ENCODE measurements at places on chromosomes 4 and X.

- DNase-seq, result no peak
Observed at GRCh38 chr4:167713756-167714155, 378.6 kb upstream of the ANXA10 start.

GRCh38 chr4:157204634-157205244, 15.8 kb upstream of the GRIA2 start:
- no peak for DNase-seq

DNA sequence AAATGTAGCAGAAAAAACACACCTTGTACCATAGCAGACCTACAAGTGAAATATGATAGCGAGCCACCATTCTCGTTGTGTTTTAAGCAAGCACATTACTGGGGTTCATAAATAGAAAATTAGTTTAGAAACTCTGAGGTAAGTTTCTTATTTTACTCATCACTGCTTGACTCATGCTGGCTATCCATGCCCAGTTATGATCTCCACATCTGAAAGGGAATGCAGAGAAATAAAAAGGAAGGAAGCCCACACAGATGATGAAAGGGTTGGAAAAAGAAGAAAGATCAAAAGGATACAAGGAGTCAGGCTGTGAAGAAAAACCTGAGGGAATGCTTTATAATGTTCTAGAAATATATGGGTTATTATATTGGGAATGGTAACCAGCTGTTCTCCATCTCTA, 54.5 kb downstream of the CAMK2D start:
- no peak for DNase-seq

DNA sequence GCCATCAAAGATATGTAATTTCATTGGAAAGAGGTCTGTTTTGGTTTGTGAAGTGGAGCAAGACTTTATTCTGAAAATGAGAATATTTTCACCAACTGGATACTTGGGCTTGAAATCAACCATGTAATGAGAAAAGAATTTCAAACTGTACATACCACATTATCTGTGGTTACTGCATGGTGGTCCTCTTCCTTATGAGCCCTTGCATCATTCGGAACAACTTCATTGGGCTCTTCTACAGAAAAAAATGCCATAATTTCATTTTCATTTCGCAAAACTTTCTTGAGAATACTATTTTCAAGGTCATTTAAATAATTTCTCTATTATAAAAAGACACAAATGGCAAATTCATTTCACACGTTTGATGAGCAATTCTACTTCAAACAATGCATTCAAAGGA, 148.6 kb upstream of the RPS6KA6 start:
- no peak for DNase-seq

- no peak for DNase-seq
Observed at GRCh38 chr4:115090483-115091075, 22.8 kb downstream of the NDST4 start.

DNA sequence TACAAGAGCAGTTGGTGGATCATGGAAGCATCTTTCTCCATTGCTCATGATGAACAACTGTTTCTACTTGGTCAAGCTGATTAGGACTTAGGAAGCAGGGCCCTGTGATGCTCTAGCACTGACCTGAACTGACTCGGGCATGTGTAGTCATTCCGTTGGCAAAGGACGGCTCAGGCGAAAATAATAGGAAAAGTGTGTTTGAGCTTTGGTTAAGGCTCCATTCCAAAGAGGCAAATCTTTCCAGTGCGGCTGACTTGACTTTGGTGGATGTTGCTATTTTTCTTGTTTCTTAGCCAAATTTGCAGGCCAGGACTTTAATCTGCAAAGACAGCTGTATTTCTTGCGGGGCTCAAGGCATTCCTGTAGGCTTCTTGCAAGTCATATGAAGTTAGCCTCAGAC, 39.5 kb downstream of the ZNF518B start:
- DNase-seq, result no peak

DNA sequence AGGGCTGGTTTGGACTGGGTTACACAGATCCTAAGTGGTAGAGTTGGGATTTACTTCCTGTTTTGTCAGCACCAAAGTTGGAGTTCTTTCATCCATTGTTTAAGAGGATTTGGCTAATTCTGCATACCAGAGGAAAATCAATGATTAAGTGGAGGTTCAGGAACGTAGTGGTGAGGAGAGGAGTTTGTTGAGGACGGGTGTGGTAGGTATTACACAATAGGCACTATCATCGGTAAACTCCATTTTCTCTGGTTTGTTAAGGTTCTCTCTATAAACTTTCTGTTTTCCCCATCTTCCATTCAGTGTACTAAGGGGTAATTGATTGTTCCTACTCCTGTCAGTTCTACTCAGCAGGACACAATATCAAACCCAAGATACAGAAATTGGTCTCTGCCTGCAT, 107.5 kb upstream of the VCX2 start:
- no peak for DNase-seq

GRCh38 chr4:77092975-77093374, 17.2 kb upstream of the CCNI start:
- no peak for DNase-seq

DNA sequence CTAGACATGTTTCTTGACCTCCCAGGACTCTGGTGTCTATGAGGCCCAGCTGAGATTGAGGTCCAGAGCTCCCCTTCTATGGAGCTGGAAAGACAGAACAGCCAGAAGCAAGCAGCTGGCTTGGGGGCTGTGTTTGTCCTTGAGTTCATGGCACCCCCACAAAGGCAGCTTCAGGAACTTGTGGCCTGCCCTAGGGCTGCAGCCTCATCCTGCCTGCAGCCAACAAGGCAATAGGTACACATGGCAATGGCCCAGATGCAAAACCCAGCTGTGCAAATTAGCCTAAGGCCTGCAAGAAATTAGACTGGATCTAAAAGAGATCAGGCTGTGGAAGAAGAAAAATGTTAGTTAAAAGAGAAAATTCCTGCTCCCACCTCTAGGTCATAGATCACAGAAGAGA, 131.7 kb upstream of the NALF2 start:
- DNase-seq, result no peak

DNA sequence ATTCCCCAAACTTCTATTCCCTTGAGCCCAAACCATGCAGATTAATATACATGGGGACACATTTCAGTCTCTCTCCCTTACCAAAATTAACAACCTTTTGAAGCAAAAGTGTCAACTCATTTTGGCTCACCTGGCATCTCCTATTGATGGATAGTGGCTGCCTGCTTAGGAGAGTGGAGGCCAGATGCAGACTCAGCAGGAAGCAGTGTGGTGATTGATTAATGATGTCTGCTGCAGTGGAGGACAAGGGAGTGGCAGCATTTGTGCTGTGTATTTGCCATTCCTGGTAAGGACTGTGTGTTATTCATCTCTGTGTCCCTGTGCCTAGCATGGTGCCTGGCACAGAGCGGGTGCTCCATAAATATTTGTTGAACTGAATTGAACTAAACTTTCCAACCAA, 590.1 kb downstream of the RAB28 start:
- DNase-seq, result no peak

DNA sequence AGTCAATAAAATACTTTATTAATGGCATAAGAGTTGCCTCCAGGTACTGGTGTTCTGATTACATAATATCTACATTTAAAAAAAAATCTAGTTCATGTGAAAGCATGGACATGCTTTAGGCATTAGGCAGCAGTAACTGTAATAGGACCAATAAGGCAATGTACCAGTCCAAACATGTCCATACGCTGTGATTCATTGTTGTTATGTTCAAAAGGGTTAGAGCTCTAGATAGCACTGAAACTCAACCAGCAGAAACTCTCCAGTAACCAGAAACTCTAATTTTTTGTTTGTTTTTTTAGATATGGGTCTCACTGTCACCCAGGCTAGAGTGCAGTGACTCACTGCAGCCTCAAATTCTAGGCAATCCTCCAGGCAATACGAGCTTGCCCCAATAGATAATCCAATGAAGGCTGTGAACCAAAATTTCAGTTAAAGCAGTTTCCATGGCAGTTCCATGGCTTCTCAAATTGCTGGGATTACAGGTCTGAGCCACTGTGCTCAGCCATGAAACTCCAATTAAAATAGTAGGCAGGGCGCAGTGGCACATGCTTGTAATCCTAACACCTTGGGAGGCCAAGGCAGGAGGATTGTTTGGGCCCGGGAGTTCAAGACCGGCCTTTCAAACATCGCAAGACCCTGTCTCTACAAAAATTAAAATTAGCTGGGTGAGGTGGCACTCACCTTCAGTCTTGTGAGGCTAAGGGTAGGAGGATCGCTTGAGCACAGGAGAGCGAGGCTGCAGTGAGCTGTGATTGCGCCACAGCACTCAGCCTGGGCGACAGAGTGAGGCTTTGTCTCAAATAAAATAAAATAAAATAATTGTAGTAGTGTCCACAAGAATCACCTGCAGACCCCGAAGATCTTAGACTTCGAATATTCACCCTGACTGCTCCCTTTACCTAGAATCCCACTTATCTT, 36.3 kb downstream of the MGARP start:
- no peak for DNase-seq

DNA sequence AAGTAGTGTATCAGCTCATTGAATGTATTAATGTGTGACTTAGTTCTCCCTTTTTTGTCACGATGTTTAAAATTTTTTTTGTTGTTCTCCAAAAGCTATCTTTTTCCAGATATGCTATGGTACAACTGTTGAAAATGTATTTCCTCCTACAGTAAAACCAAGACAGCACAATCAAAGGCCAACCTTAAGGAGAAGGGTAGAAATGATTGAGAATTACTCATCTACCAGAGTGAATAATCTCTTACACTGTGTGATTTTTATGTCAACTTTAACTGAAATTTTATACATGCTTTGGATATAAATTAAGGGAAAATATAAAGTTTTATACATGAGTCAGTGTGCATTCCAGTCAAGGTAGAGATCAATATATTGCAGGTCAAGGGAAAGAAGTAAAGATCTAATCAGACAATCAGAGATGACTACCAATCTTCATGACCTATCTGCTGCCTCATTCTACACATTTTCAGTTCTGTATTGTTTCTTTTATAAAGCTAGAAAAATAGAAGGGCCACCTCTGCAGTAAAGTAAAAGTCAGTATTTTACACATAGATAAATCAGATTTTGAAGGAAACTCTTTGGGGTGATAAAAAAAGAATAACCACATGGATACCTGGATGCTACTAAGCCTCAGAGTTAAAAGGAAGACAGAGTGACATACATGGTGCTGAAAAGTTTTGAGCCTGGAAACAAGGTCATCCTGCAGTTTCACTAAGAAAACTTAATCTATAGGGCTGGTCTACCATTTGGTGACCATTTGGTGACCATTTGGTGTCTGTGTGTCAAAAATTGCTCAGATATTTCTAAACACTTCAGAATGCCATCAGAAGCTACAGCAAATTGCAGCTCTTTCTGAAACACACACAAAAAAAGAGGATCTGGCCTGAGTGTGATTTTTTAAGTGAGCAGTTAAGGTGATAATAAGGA, 1.6 kb downstream of the FAM13A start:
- no peak for DNase-seq

GRCh38 chr4:152189451-152190179, 346.3 kb downstream of the FBXW7 start:
- DNase-seq, result no peak

DNA sequence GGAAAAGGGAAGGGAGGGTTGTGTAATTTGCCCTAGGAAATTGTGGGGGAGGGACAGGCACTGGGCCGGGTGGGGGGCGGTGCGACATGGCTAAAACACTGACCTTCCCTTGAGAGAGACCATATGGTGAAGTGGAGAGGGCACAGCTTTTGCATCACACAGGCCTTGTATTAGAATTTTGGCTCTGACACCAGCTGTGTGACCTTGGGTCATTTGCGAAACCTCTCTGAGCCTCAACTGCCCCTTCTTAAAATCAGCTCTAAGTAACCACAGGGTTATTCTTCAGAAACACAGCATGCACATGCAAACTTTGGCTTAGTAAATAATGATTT, 25.8 kb downstream of the PDGFRA start:
- no peak for DNase-seq

GRCh38 chr4:102625232-102625930, 124.2 kb downstream of the NFKB1 start:
- no peak for DNase-seq

DNA sequence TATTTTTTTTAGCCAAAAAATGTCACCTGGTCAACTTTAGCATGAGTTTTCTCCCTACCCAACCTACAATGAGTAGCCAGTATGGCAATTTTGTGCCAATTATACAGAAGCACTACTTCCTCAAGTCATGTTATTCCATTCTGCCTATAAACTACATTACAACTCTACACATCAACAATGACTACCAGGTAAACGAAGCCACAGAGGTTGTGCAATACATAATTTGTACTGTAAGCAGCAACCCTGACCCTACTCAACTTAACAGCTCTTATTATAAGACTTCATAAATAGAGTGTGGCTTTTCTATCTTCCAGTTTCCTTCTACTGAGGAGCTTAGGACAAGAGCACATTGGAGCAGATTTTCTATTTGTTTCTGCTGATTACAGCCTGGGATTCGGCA, 160.5 kb downstream of the HS3ST1 start:
- DNase-seq, result no peak

DNA sequence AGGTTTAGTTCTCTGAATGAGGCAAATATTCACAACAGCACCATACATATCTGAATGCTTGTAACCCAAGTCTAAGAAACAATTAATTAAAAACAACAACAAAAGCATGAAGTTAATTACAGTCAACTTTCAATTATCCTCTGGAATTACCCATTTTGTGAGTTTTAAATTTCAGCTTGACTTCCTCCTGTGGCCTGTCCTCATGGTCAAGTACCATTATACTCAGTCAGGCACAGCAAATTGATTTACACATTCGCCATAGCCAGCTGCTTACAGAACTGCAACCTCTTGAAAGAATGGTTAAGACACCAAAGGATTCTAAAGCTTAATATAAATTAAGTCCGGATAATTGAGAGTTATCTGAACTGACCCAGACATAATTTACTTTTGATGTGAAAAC, 306.5 kb downstream of the CAMK2D start:
- DNase-seq, result no peak

- DNase-seq, result no peak
Observed at GRCh38 chrX:77793946-77794345, 7.9 kb upstream of the ATRX start.

- DNase-seq, result no peak
Observed at GRCh38 chr4:35649778-35650177, 594.5 kb downstream of the ARAP2 start.

DNA sequence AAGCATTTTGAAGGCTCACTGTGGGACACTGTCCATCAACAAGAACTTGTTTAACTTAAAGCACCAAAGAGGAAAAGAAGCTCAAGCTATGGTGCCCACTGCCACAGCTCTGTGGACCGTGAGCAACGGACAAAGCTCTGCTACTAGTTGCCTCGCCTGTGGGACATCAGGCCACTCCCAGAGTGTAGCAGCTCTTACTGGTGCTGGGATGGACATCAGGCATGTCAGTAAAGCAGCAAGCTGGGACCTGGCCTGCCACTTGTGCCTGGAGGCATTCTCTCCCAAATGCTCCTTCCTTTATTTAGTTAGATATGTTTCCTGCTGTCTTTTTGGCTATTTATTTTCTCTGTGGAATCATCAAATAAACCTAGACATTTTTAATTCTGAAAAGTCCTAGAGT, 46.7 kb downstream of the TMEM154 start:
- DNase-seq, result no peak

DNA sequence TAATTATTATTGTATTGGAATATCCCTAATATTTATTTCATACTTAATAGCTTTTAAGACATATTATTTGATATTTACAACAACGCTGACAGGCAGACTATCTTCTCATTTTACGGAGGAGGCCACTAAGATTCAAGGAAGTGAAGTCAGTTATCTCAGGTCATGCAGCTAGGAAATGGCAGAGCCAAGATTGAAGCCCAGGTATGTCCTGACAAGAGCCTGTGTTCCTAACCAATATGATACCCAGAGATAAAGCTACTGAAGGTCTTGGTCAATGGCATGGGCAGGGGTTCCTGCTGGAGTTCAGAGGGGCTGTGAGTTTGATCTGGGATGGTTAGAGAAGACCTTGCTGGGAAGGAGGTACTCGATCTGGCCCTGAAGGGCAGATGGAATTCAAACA, 47.1 kb downstream of the ARHGEF6 start:
- no peak for DNase-seq
